ENCODE measurements at places on chromosomes 2 and 18.

DNA sequence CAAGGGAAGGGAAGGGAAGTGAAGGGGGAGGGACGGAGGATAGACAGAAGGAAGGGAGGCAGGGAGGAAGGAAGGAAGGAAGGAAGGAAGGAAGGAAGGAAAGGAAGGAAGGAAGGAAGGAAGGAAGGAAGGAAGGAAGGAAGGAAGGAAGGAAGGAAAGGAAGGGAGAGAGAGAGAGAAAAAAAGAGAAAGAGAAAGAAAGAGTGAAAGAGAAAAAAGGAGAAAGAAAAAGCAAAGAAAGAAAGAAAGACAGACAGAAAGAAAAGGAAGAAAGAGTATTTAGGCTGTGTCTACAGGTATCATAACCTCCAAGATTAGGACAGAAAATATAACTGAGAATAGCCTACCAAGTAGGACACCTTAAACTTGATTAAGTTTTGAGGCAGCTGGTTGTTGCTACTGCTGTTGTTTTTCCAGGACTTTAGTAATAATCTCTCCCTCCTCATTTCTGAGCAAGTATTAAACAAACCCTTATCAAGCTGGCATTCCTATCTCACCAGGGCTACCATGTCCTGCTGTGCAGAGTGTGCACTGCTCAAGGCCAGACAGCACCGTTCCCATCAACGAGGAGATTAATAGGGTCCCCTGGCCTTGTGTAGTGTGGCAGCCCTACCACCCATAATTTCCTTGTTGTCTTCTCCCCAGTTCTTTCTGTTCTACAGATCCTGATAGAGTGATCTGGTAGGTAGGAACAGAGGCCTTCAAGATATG, 90.5 kb upstream of the FHL2 start:
- no peaks in the 10 kb centered on the region for H3K27me3 ChIP-seq
- no peaks in the 10 kb centered on the region for H3K4me1 ChIP-seq
- no peaks in the 10 kb centered on the region for H3K36me3 ChIP-seq
- no peak for DNase-seq

DNA sequence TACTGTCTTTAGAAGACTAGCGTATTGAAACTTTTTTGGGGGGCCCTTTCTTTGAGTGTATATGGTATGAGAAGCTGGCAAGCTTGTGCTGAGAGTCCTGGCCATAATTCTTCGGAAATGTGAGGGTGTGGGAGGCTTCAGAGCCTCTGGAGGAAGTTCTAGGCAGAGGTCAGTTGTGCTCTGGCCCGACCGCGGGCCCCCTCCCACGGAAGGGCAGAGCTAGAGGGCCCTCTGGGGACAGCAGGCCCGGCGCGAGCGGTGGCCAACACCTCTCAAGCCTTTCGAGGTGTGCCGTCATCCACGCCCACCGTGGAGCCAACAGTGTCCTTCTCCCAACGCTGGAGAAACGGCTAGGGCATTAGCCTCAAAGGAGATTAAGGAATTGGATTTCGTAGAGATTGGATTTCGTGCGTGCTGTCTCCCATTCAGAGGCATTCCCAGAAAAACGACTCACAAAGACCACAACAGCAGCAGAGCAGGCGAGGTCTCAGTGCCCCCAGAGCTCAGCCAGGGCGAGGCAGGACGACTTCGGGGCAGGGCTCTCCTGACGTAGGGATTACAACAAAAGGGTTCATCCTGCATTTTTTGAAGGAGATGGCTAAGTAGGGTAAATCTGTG, 2.2 kb upstream of the MTCL1 start:
- peaks cover 27% of the 10 kb centered on the region for H3K4me1 ChIP-seq
- no peaks in the 10 kb centered on the region for H3K27me3 ChIP-seq
- no peak overlapping the region for H3K27ac ChIP-seq
- no peak overlapping the region for H3K4me3 ChIP-seq

DNA sequence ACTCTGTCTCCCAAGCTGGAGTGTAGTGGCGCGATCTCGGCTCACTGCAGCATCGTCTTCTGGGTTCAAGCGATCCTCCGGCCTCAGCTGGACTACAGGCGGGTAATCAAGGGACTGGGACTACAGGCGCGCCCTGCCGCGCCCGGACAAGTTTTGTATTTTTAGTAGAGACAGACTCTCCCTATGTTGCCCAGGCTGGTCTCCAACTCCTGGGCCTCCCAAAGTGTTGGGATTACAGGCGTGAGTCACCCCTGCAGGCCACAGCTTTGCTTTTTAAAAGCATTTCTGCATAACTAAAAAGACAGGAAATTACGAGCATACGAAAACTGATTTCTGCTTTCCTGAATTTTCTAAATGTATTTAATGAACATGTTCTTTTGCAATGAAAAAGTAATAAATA, 916 bp upstream of the OSBPL1A start:
- H3K27ac ChIP-seq: no peak overlapping the region
- H3K4me1 ChIP-seq: peaks cover 29% of the 10 kb centered on the region
- H3K36me3 ChIP-seq: no peaks in the 10 kb centered on the region
- peak; percentile 50 for DNase-seq

- no peak overlapping the region for H3K4me3 ChIP-seq
- H3K36me3 ChIP-seq: no peaks in the 10 kb centered on the region
- no peak for DNase-seq
- H3K4me1 ChIP-seq: no peaks in the 10 kb centered on the region
- H3K27me3 ChIP-seq: no peaks in the 10 kb centered on the region
- no peak overlapping the region for H3K27ac ChIP-seq
Measured at GRCh38 chr2:55848096-55848495, 75.5 kb downstream of the EFEMP1 start.

GRCh38 chr2:9401646-9402371, 21.5 kb downstream of the ITGB1BP1 start:
- no peak overlapping the region for H3K4me3 ChIP-seq
- no peak for DNase-seq
- no peaks in the 10 kb centered on the region for H3K4me1 ChIP-seq
- no peak overlapping the region for H3K27ac ChIP-seq
- H3K27me3 ChIP-seq: no peaks in the 10 kb centered on the region

- H3K4me1 ChIP-seq: no peaks in the 10 kb centered on the region
- no peaks in the 10 kb centered on the region for H3K27me3 ChIP-seq
- H3K4me3 ChIP-seq: no peak overlapping the region
- no peak for DNase-seq
- H3K27ac ChIP-seq: no peak overlapping the region
Measured at GRCh38 chr2:213177679-213178078, 26.3 kb upstream of the IKZF2 start.

DNA sequence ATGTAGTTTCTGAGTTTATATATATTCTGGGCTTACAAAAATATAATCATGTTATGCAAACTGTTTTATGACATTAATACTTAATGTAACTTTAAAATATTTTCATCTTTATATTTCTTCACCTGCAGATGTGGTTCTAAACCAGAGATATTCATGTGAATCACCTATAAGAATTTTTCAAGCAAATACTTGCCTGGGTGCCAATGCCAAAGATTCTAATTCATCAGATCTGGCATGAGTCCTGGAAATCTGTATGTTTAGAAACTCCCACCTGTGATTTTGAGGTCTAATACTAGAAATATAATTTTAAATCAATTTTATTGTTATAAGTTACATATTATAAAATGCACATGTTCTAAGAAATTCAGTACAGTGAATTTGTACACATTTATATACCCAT, 19.9 kb upstream of the DNAH6 start:
- no peak overlapping the region for H3K4me3 ChIP-seq
- no peaks in the 10 kb centered on the region for H3K36me3 ChIP-seq
- H3K27ac ChIP-seq: no peak overlapping the region
- DNase-seq: no peak
- H3K27me3 ChIP-seq: no peaks in the 10 kb centered on the region

DNA sequence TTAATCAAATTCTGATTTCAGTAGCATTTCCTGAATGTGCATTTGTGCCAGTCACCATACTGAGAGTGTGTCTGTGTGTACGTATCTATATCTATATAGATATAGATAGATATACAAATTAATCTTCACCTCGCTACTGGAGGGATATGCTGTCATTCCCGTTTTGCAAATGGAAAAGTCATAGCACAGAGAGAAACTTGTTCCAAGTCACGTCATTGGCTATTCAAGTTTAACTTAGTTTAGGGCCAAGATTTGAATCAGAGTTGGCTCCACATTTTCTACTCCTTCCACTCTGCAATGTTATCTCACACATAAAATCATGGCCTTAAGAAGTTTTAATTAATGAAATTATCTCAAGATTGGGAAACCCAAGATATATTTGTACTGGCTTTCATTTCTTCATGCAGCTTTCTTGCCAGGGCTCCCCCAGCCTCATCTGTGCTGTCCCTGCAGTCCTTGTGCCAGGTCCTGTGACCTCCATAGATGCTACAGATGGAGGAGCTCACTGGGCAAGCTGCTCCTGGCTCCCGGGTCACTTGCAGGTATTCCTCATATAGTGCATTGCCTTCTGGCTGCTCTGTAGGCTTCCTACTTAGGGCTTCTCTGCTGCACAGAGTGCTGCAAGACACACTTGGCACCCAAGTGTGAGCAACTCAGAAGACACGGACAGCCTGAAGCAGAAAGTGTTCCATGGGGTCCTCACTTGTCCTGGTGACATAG, 245.8 kb downstream of the KCNS3 start:
- H3K27me3 ChIP-seq: no peaks in the 10 kb centered on the region
- DNase-seq: no peak
- no peak overlapping the region for H3K4me3 ChIP-seq
- no peaks in the 10 kb centered on the region for H3K36me3 ChIP-seq
- H3K4me1 ChIP-seq: no peaks in the 10 kb centered on the region

DNA sequence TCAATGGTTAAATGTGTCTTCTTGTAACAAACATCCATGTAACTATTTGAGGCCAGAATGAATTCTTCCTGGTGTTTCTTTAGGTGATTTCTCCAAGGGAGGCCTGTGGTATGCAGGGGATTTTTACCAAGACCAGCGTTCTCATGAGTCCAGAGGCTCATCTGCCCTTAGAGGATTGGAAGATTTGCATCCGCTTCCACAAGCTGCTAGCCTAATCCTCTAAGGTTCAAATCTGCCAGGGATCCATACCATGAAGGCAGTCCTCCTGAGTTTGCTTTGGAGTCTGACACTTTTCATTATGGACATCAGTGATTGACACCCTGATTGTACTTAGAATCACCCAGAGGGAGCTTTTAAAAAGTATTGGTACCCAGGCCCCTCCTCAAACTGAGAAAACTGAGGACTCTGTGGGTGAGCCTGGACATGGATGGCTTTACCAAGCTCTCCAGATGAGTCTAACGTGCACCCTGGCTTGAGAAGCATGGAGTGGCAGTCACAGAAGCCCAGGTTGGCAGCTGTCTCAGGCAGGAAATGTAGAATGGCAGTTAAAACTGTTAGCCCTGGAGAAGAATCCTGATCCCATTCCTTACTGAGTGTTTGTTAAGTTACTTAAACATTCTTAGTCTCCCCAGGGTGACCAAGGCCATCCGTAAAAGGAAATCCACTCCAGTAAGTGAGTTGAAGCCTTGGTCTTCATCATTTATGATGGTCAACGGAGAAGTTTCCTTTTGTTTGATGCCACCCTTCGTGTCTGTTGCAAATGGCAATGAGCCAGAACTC, 95.3 kb upstream of the RMDN2 start:
- no peak overlapping the region for H3K4me3 ChIP-seq
- no peak for DNase-seq
- no peak overlapping the region for H3K27ac ChIP-seq
- H3K4me1 ChIP-seq: no peaks in the 10 kb centered on the region
- H3K36me3 ChIP-seq: no peaks in the 10 kb centered on the region
- no peaks in the 10 kb centered on the region for H3K27me3 ChIP-seq

DNA sequence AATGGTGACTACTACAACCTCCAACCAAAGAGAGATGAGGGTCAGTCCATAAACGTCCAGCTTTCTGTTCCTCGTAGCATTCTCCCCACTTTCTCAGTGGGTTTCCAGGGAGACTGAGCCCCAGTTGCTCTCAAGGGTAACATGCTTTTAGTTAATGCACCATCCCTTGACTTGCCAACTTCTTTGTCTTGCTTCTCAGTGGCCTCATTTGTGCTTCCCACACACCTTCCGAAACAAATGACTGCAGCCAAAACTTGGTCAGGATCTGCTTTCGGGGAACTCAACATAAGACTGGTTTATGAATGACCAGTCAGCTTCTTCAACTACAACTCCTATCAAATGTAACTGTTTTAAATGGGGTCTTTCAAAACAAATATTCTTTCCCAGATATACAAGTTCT, 94.1 kb downstream of the COL6A3 start:
- H3K27me3 ChIP-seq: no peaks in the 10 kb centered on the region
- no peaks in the 10 kb centered on the region for H3K36me3 ChIP-seq
- no peaks in the 10 kb centered on the region for H3K4me1 ChIP-seq
- no peak overlapping the region for H3K4me3 ChIP-seq

DNA sequence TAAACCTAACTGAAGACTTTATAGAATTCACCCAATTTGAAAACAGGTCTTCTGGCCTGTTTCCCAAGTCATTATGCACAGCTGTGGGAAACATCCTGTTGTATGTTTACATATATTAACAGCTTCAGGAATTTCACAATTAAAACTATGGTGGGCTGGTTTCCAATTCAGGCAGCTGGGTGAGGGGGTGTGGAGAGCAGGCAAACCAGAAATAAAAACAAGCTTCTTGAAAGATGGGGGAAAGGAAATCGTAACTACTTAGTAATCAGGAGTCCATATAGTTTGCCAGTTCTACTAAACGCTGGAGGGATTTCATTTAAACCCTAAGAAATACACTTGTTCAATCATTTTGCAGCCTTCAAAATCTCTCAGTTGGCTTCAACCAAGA, 22.8 kb downstream of the ATP8B1 start:
- no peaks in the 10 kb centered on the region for H3K36me3 ChIP-seq
- DNase-seq: no peak
- H3K27ac ChIP-seq: no peak overlapping the region
- no peaks in the 10 kb centered on the region for H3K27me3 ChIP-seq
- H3K4me1 ChIP-seq: no peaks in the 10 kb centered on the region

GRCh38 chr2:152701198-152701597, 16.1 kb downstream of the PRPF40A start:
- no peaks in the 10 kb centered on the region for H3K27me3 ChIP-seq
- no peaks in the 10 kb centered on the region for H3K36me3 ChIP-seq
- H3K4me1 ChIP-seq: peaks cover under 1% of the 10 kb centered on the region

DNA sequence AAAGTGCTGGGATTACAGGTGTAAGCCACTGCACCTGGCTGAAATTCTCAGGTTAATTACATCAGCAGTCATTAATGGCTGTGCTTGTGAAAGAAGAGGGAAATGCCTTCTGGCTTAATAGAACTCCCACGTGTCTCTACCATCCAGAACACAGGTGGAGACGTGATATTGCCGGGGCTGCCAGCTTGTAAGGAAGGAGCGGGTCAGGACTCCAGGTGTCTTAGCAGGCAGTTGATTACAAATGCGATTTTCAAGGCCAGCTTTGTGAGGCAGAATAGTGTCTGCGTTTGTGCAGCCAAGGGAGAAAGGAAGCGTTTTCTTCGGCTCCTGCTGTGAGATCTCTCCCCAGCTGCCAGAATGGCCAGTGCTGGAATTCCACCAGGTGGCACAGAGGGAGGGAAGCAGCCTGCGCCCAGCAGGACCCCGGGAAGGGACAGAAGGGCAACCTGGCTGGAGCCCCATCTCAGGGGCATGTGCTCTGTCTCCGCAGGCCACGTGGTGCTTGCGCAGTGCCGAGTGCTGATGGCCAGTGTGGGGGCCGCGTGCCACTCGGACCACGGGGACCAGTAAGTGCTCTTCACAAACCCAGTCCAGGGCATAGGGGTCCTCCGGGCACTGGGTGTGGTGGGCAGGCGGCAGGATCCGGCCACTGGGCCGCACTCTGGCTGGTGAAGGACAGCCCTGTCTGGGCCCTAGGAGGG, 3.7 kb upstream of the ESPNL start:
- H3K27me3 ChIP-seq: no peaks in the 10 kb centered on the region
- no peak overlapping the region for H3K27ac ChIP-seq
- H3K4me1 ChIP-seq: peaks cover 7% of the 10 kb centered on the region
- peak; percentile 41 for DNase-seq
- no peak overlapping the region for H3K4me3 ChIP-seq
- no peaks in the 10 kb centered on the region for H3K36me3 ChIP-seq

Measured in neural progenitor cell (in vitro differentiated cells).